Left lobe of liver (tissue), 2 donors: ENCODE measurements at places on chromosomes 2 and 18. TPM values are rescaled to one million over a fixed set of nuclear protein-coding genes. Genes with fewer than 3 reads are reported as not detected.

GRCh38 chr2:182642328-182642727 is 73.7 kb upstream of the DNAJC10 start:
- no peak for DNase-seq

DNA sequence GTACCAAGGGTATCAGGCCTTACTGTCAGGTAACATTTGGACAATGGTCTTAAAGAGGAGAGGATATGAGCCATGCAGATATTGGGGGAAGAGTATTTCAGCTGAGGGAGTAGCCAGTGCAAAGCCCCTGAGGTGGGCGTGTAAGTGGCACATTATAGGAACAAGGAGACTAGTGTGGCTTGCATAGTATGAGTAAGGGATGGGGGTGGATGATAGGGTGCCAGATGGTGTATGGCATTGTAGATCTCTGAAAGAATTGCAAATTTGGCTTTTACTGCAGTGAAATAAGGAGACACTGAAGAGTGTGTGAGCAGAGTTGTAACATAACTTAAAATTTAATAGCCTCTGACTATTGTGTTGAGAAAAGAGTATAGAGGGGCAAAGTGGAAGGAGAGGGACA is 244.0 kb downstream of the PDE11A start:
- no peak for DNase-seq

DNA sequence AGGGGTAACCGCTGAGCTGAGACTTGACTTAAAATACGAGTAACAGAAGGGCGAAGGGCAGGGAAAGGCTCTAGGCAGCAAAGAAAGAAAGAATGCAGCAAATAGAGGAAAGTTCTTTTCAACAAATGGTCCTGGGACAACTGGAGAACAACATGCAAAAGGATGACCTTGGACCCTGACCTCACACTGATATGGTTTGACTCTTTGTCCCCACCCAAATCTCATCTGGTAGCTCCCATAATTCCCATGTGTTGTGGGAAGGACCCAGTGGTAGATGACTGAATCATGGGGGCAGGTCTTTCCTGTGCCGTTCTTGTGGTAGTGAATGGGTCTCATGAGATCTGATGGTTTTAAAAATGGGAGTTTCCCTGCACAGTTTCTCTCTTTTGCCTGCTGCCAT is 33.9 kb downstream of the ST3GAL5 start:
- no peak for DNase-seq

DNA sequence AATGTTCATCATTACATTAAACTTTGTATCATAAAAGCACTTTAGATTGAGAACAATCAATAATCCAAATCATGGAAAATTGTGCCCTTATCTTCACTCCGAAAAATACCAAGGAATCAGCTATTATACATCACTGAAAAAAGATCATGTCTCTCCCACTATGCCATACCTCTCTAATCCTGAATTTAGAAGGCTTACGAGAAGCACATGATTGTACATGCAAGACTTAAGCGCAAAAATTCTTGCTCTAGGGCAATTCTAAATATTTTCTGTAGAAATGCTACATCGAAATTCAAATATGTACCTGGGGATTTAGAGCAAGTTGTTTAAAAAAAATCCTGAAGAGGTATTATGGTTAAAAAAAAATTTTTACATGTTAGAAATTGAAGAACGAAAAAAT is 1.3 kb downstream of the CYTIP start:
- no peak for DNase-seq

DNA sequence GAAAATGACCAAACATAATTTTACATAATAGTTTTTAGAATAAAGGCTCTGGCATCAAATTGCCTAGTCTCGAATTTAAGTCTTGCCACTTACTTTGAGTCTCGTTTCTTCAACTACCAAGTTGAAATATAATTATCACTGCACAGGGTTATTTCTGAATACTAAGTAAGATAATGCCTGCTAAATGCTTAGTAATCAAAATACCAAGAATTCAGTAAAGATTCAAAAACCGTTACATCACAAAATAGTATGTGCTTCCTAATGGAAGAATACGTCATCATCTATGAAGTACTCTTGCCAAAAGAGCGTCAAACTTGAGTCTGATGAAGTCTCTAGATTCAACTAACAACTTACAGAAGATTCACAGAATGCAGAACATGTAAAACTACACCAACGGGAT is 40.5 kb downstream of the ATL2 start:
- DNase-seq = no peak

DNA sequence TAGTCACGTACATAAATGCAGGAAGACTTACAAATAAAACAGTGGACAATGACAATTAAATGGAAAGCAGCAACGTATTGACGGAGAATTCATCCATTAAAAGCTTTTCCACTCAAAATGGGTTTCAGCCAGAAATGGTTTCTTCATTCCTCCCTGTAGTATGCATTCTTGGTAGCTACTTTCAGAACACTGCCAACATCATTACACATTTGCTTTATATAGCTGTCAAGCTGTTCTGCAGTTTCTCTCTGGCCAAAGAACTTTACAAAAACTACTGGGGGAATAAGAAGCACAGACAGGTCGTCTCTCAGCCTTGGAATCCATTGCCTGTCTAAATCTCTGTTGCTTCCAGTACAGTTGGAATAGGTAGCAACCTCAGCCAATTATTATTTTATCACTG is 84.1 kb upstream of the NCKAP5 start:
- DNase-seq = no peak

DNA sequence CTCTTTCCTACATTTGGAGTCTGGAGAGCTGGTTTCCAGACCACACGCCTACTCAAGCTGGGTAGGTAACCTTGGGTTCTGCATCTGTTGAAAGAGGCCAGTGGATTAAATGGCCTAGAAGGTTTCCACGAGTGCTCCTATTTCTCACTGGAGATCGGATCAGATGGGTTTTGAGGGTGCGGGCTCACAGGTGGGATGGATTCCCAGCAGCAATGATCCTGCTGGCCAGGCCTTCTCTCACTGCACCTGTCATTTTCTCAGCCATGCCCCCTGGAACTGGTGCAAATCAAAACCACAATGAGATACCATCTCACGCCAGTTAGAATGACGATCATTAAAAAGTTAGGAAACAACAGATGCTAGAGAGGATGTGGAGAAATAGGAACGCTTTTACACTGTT is 747.5 kb upstream of the RAB6C start:
- DNase-seq = no peak

Gene LOXHD1
- not detected for total RNA-seq

Gene MYO5B
- 16.1 TPM for total RNA-seq

Gene CFAP65
- total RNA-seq = 0.05 TPM

Gene CFC1
- not detected for total RNA-seq

Gene LCT
- not detected for total RNA-seq

Gene HEATR5B
- 7.7 TPM for total RNA-seq

Gene SPR
- total RNA-seq = 64.5 TPM

Gene SOCS6
- total RNA-seq = 12.0 TPM

Gene GAD1
- total RNA-seq = not detected

Gene SLC38A11
- total RNA-seq = 2.2 TPM

Gene LRRTM4
- total RNA-seq = not detected

Gene CERKL
- total RNA-seq = not detected

Gene ZNF638
- 61.9 TPM for total RNA-seq
